ENCODE measurements at places on chromosomes 6 and 20.
A peak's percentile ranks its signal among the peaks of the same experiment; 100 is the strongest.

- no peak for DNase-seq
These were observed 380.8 kb upstream of the IMPG1 start for GRCh38 chr6:76453270-76453669.

GRCh38 chr6:40778918-40779317 lies 191.8 kb upstream of the LRFN2 start:
- DNase-seq, result no peak

GRCh38 chr6:163808871-163809270 lies 394.4 kb downstream of the QKI start:
- no peak for DNase-seq

GRCh38 chr20:59814840-59815340 lies 118.5 kb downstream of the SYCP2 start:
- DNase-seq, result no peak

GRCh38 chr6:52574709-52575501 lies 2.0 kb downstream of the TRAM2 start:
- no peak for DNase-seq

- no peak for DNase-seq
These were observed 83.0 kb upstream of the ELOVL5 start for GRCh38 chr6:53431704-53432103.

GRCh38 chr6:30238178-30238795 lies 25.1 kb upstream of the TRIM26 start:
- DNase-seq, result peak; percentile 44

DNA sequence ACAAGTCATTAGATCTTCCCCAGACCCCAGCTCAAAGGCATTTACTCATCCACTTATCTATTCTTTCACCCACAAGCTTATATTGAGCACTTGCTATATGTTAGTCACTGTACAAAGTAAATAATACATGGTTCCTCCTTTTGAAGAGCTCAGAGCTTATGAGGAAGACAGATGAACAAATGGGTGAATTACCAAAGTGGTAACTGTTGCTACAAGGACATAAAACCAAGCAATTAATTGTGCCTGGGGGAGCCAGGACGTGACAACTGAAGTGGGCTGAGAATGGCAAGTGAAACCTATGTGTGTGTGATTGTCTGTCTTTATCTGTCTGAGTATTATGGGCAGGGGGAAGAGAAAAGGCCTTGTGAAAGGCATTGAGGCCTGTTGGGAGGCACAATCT lies 45.6 kb upstream of the AKIRIN2 start:
- no peak for DNase-seq

- DNase-seq, result no peak
These were observed 8.1 kb upstream of the SALL4 start for GRCh38 chr20:51810155-51811041.

DNA sequence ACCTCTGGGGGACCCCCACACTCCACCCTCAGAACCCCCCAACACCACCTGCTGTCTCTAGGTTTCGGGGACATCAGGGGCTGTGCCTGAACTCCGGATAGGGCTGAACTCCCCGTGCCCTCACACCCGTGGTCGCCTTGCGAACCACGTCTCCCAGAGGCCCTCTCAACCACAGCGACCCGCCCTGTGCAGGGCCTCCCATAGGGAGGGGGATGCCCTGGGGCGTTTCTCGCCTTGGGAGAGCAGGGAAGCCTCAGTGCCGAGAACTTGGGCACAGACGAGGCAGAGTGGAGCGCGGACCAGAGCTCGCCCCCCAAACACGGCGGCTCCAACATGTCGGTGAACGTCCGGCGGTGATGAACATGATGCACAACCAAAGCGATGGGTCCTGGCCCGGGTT lies 6.8 kb downstream of the FRMD1 start:
- DNase-seq, result no peak

GRCh38 chr6:144993870-144994269 lies 708.7 kb downstream of the UTRN start:
- DNase-seq, result no peak

GRCh38 chr6:155599561-155599960 lies 143.9 kb upstream of the NOX3 start:
- DNase-seq, result peak; percentile 29

DNA sequence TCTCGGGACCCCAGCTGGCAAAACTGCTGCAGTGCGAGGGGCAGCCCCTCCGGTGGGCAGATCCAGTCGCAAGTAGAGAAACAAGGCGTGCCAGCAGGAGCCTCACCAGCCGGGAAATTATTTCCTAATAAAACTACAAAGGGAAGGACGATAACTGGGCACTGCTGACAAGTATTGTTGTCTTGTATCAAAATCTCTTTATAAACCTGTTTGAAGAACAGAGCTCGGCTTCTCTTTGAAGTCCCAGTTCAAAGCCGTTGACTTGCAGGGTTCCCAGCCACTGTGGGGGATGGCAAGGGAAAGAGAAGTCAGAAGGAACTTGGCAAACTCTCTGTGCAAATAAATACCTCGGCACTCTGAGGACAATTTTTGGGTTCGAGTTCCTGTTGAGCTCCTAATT lies 504.5 kb downstream of the CD83 start:
- no peak for DNase-seq

DNA sequence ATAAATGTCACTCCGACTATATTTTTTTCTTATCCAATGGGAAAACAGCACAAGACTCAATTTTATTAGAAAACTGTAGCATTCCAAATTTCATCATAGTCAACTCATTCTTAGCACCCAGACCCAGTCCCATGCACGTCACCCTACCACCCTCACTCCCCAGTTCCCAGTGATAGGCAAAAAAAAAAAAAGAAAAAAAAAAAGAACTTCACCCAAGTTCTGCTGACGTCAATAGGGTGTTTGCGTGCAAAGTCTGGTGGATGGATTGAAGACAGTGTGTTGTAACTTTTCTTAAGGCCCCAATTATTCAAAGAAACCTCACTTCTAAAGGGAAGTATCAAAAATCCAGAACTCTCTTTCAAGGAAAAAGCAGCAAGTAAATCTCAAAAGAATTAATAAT lies 213.9 kb upstream of the PRDM1 start:
- no peak for DNase-seq

- no peak for DNase-seq
These were observed 60.1 kb downstream of the SLX4IP start for GRCh38 chr20:10495173-10495572.

DNA sequence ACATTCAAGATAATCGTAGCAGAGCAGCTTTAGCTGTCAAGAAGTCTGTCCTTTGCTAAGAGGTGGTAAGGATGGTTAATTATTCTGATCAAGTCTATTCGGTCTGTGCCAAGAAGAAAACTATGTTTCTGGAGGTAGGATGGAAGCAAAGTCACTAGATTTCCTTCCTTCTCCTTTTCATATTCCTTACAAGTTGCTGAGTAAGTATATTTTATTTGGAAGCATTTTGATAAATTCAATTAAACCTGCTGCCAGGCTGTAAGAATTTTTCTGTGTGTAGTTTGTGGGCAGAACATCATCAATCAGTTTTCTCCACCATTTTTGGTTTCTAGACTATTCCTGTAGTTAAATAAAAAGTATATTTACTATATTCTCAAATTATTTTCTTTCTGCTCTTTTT lies 311.3 kb downstream of the PRKN start:
- no peak for DNase-seq

GRCh38 chr20:61356196-61356595 lies 104.1 kb downstream of the CDH4 start:
- no peak for DNase-seq

DNA sequence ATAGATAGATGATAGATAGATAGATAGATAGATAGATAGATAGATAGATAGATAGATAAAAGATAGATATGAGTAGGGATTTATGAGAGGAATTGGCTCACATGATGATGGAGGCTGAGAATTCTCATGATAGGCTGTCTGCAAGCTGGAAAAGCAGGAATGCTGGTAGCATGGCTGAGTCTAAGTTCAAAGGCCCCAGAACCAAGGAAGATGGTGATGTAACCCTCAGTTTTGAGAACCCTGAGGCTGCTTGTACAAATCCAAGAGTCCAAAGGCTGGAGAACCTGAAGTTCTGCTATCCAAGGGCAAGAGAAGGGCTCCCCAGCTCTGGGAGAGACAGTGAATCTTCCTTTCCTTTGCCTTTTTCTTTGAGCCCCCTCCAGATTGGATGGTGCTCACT lies 210.8 kb downstream of the RFPL4B start:
- DNase-seq, result no peak

DNA sequence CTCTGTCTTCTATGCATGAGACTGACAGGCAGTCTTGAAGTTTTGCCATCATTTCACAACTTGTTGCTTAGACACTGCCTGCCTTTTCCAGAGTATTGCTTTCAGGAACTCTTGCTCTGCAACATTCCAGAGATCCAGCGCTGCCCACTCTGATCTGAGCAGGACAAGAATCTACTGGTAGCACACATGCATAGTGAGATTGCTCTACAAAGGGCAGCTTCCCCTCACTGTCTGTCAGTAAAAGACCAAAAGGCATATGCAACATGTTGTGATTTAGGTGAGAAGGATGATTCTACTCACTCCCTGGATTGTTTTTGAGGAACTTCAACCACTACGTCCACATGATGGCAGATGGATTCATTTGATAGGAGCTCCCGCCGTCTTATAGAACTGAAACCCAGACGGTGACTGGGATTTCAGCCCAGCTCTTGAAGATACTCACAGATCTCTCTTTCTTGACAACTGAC lies 259.1 kb downstream of the ARID1B start:
- peak; percentile 35 for DNase-seq

GRCh38 chr20:34401741-34402455 lies 38.8 kb downstream of the ITCH start:
- DNase-seq, result no peak

DNA sequence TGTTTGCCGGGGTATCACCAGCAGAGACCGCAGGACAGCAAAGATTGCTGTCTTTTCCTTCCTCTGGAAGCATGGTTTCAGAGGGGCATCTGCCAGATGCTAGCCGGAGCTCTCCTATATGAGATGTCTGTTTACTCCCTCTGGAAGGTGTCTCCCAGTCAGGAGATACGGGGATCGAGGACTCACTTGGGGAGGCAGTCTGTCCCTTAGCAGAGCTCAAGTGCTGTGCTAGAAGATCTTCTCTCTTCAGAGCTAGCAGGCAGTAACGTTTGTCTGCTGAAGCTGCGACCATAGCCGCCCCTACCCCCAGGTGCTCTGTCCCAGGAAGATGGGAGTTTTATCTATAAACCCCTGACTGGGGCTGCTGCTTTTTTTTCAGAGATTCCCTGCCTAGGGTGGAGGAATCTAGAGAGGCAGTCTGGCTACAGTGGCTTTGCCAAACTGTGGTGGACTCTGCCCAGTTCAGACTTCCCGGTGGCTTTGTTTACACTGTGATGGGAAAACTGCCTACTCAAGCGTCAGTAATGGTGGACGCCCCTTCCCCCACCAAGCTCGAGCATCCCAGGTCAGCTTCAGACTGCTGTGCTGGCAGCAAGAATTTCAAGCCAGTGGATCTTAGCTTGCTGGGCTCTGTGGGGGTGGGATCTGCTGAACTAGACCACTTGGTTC lies 133.0 kb upstream of the FLRT3 start:
- DNase-seq, result no peak

DNA sequence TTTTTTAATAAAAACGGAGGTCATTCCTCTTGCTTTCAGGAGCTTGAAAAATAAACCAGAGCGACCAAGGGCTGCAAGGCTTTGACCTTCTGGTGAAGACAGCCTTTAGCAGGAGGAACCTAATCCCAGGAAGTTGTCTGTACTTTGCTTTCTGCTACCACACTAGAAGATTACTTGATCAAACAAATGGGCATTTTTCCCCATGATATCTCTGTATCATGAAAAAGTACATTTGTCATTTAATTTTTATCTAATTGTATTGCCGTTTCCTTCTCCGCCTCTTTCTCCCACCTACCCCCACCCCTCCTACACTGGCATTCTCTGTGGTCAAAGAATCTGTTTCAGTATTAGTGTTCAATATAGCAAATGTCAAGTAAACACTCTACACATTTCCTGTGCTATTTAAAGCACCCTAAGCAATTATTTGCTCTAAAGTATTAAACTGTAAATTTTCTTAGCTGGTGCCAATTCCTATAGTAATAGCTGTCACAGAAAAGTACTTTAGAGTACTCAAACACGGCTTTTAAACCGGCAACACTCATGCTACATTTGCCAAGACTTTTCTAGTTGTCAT lies 29.7 kb downstream of the ATXN1 start:
- DNase-seq, result no peak

GRCh38 chr6:2132416-2132815 lies 113.0 kb downstream of the GMDS start:
- no peak for DNase-seq

- no peak for DNase-seq
These were observed 123.2 kb upstream of the VGLL2 start for GRCh38 chr6:117142142-117142541.

- peak; percentile 43 for DNase-seq
These were observed 15.4 kb upstream of the IER3 start for GRCh38 chr6:30759575-30760239.

DNA sequence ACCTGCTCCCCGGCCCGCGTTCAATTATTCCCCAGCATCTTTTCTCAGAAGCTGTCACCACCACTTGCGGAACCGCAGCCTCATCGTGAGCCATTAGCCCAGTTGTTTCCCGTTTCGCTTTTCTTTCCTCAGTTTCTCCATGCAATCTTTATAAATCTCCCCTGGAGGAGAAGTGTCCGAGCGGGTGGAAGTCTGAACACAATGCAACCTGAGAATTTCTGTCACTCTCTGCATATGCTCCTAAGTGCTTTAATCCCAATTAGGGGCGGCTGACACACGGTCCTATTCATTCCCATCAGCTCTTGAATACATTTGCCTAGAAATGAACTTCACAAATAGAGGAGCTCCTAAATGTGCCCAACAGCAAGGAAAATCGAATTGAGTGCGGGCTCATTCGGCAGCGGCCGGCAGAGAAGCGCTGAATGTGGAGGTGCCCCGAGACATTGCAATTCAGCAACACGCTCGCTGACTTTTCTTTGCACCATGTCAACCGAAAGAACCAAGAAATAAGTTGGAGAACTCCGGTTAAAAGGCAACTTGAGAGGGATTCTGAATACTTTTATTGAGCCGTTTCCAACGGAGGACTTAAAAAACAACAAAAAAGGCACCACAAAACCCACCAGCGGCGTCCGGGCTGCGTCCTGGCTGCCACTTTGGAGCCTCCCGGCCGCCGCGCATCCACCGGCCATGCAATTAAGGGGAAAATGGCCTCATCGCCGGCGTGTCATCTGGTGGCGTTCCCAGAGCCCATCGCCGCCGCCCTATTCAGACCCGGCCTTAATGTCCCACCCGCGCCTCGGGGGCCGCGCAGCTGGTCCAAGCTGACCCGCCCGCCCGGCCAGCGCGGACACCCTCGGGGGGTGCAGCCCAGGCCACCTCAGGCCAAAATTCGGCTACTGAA lies 3.9 kb upstream of the PRDM13 start:
- DNase-seq, result no peak

DNA sequence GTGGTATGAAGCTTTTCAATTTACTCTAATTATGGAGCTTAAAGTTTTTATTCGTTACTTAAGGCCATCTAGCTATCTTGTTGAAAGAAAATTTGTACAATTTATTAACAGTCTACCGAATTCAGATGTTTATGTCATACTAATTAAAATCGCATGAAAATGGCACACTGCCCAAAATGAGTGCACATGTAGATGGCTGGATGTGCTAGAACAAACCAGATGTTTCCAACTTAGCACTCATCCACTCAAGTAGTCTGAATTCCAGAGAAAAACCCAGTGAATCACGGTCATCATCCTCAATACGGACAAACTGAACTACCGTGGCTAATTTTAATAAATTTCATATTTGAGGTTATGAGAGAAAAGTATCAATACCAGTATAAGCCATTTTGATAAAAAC lies 70.4 kb downstream of the COL12A1 start:
- DNase-seq, result no peak

GRCh38 chr20:32820698-32821377 lies 1.1 kb downstream of the MAPRE1 start:
- DNase-seq, result no peak

GRCh38 chr6:105077596-105078385 lies 102.0 kb downstream of the POPDC3 start:
- no peak for DNase-seq

GRCh38 chr6:155117256-155117655 lies 122.1 kb downstream of the TIAM2 start:
- no peak for DNase-seq
